Bladder microvascular endothelial cell (primary cell): ENCODE measurements at places on chromosomes 6 and 20. TPM values are rescaled to one million over a fixed set of nuclear protein-coding genes. Genes with fewer than 3 reads are reported as not detected.

SPAG4 gene
- total RNA-seq: 7.4 and 10.9 TPM in 2 replicates

NFKBIE gene
- 7.8 and 20.0 TPM in 2 replicates for total RNA-seq

TSPO2 gene
- total RNA-seq: not detected in 2 replicates

FAM184A gene
- 0.32 and 0.38 TPM in 2 replicates for total RNA-seq

WFDC5 gene
- not detected in 2 replicates for total RNA-seq

ULBP1 gene
- 0.16 and 0.25 TPM in 2 replicates for total RNA-seq

SLC17A9 gene
- 6.9 and 7.3 TPM in 2 replicates for total RNA-seq

BANF2 gene
- not detected in 2 replicates for total RNA-seq

COL20A1 gene
- not detected in 2 replicates for total RNA-seq

KCNK17 gene
- total RNA-seq: not detected in 2 replicates

CST5 gene
- total RNA-seq: not detected in 2 replicates

SIRPD gene
- total RNA-seq: not detected in 2 replicates

DEK gene
- 84.1 and 126 TPM in 2 replicates for total RNA-seq

EFCAB8 gene
- under 0.01 and 0.06 TPM in 2 replicates for total RNA-seq

COL19A1 gene
- not detected in 2 replicates for total RNA-seq

ARMH2 gene
- not detected in 2 replicates for total RNA-seq

OVOL2 gene
- total RNA-seq: not detected in 2 replicates

SLC17A2 gene
- not detected in 2 replicates for total RNA-seq

SLC16A10 gene
- total RNA-seq: not detected in 2 replicates
